Activated T-helper 1 cell treated with Interleukin-2 at 50 U/mL for 16 hours (primary cell): ENCODE measurements at places on chromosomes 3 and 15.

DNA sequence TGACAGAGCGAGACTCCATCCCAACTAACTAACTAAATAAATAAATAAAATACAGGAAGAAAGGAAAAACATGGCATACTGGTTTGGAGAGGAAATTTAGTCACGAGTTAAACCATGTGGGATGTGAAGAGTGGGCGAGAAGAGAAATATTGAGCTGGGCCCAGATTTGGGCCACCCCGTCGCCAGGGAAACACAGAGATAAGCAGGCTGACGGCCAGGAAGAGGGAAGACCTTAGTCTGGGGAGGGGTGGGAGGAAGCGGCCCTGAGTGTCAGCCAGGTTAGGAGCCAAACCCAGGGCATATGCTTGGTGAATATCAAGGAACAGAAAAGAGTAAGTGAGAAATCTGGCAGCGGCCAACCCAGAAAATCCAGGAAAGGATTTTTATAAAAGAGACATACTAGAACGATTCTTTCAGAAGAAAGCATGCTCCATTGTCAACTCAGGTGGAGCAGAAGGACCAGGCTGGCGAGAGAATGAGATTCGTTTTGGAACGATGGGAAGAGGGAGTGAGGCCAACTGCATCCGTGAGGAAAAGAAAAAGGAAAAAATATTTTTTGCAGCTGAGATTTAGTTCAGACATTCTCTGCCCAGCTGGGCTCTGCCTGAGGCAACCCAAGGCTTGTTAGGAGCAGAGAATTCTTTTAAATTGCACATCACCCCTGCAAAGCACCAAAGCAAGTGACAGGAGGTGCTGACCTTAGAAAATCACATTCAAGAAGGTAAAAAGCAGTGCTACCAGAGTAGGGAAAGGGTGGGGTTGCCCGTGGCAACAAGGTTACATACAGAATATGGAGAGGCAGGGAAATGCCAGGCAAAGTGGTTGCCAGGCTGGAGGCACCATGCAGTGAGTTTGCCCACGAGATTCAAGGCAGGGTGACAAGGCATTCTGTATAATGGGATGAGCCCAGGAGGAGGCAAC, 59.3 kb upstream of the RAD18 start:
- DNase-seq, result no peak

DNA sequence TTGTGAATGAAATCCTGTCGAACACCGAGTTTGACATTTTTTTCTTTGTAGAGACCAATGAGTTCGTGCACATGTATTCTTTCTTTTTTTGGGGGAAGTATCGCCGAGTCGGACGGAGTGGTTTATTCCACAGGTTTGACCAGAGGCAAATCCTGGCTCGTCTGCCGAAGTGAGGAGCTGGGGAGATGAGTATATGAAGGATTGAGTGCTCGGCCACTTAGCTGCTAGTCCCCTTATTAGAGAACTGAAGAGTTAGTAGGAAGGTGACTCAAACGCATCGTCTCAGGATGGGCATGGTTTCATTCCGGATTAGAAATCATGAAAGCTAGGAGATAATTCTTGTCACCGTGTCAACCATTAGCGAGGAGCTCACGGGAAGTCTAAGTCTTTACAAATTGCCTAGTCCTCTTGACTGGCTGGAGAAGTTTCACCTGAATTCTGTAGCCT, 154.7 kb upstream of the GOLIM4 start:
- DNase-seq, result no peak

DNA sequence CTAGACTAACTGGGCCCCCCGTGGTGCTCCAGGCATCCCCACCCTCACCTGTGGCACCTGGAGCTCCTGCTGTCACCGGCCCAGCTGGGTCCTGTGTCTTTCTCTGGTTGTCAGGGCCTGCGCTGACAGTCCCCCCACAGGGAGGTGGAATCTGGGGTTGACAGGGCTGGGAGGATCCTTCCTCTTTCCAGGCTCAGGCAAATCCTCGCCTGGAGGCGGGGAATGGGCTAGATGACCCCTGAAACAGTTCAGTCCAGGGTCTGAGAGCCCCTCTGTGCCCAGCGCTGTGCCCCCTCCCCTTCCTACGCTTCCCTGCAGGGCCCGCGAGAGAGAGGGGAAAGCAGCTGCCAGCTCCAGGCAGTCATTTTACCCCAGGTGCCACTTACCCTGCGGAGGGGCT, 50.1 kb upstream of the MCF2L2 start:
- no peak for DNase-seq

GRCh38 chr15:75696854-75697259, 15.8 kb downstream of the CSPG4 start:
- no peak for DNase-seq

GRCh38 chr3:143280984-143281383, 161.4 kb downstream of the CHST2 start:
- no peak for DNase-seq

DNA sequence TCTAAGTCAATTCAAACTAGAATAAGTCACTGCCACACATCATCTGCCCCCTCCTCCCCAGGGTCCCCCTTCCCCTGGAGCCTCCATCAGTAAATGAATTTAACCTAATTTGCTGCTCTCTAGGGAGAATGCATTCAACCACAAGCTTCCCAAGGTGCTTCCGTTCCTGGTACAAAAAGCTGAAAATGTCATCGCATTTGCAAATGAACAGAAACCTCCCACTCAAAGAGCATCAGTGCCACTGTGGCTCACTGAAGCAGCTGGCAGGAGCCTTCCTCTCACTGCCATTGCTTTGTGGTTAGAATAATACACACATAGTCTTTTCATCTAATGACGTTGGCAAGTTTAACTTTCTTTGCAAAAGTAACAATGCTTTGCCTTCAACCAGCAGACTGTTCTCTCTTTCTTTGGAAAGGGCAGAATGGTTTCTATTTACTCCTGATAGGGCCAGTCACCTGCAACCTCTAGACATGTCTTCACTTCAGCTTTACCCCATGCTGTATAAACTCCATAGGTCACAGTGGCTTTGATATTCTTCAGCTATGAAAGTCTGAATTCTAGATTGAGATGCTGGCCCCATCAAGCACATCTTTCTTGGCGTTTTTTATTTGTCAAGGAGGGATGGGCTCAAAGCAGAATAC, 238.1 kb downstream of the CPNE4 start:
- DNase-seq, result no peak

- DNase-seq, result no peak
Observed at GRCh38 chr3:194307849-194308248, 43.3 kb downstream of the CPN2 start.

DNA sequence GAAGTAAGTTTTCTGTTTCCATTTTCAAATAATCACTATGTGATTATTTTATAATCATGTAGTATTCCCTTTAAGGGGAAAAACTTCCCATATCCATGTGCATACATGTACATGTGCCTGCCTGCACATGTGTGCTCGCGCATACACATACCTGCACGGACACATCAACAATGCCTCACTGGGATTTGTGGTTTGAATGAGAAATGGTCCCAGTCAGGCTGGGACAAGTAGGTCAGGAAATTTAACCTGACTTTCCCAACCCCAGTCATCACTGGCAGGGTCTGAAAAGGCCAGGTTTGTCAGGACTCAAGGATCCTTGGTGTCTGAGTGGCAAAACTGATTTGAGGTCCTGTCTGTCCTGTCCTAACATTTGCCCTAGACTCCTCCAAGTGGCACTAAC, 109.3 kb upstream of the MRPS22 start:
- DNase-seq, result no peak

GRCh38 chr3:24923570-24923969, 428.9 kb upstream of the THRB start:
- DNase-seq, result no peak

DNA sequence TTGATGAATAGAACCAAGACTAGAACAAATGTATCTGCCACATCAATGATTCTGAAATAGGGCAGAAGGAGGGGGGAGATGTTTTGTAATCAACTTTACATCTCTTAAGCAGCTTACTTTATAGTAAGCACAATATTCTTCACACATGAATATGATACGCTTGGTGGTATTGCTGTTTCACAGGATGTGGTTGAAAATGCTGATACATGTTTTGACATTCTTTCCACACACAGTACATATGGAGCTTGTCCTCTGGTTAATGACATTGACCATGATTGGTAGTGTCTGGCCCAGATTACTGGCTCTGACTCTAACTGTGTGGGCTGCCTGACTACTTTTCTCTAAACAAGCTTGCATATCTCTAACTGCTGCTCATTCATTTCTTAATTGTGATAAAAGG, 168.9 kb downstream of the KLHL25 start:
- no peak for DNase-seq

DNA sequence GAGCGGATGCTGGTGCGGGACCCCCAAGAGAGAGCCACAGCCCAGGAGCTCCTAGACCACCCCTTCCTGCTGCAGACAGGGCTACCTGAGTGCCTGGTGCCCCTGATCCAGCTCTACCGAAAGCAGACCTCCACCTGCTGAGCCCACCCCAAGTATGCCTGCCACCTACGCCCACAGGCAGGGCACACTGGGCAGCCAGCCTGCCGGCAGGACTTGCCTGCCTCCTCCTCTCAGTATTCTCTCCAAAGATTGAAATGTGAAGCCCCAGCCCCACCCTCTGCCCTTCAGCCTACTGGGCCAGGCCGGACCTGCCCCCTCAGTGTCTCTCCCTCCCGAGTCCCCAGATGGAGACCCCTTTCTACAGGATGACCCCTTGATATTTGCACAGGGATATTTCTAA, 6.9 kb downstream of the ANKRD63 start:
- DNase-seq, result no peak

DNA sequence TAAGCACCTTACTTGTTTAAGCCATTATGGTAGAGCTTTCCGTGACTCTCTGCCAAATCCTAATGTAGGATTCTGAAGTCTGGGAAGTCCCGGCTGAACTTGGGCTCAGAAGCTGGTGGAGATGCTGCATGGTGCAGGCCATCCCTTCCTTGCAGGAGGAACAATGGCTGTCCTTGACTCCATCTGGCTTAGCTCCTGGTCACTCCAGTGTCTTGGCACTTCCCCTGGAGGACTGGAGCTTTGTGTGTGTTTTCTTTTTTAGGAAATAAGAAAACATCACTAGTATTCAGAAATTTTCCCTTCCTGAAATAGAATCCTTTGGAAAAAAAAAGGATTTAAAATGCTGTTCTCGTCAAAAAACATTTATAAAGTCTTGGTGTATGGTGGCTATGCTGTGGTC, 209.3 kb upstream of the ROPN1 start:
- no peak for DNase-seq

DNA sequence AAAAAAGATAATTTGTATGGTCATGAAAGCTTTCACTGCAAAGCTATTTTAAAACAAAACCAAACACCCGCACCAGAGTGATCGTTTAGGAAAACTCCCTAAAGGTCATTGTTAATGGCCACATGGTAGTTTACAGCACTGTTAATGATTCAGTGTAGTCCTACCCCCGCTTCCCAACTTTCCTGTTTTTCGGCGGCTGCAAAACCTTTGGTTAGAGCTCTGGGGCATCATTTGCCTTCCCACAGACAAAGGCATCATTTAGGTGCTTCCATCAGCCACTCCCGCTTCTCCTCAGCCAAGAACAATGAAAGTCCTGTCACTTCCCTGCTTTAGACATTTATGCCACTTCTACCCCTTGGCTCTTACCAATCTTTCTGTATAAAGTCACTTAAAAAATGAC, 10.6 kb downstream of the MELTF start:
- no peak for DNase-seq

DNA sequence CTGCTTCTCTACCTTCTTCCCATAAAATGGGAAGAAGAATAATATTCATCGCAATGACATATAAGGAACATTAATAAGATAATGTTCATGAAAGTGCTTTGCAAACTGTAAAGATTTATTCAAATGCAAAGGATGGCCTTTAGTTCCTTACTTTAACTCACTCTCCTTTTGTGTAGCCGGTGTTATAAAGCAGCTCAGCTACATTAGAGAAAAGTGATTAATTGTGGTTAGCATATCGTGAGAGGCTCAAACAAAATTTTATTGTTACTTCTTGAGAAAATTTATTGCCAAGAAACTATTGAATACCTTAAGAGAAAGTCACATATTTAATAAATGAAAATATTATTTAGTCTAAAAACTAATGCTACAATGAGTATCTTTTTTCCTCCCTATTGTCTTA, 250.7 kb upstream of the NR2E3 start:
- DNase-seq, result no peak

GRCh38 chr15:47258521-47258920, 458.8 kb upstream of the SEMA6D start:
- no peak for DNase-seq

GRCh38 chr3:46646700-46647099, 34.4 kb downstream of the FAM240A start:
- DNase-seq, result no peak

GRCh38 chr3:82143661-82144412, 382.4 kb upstream of the GBE1 start:
- DNase-seq, result no peak

DNA sequence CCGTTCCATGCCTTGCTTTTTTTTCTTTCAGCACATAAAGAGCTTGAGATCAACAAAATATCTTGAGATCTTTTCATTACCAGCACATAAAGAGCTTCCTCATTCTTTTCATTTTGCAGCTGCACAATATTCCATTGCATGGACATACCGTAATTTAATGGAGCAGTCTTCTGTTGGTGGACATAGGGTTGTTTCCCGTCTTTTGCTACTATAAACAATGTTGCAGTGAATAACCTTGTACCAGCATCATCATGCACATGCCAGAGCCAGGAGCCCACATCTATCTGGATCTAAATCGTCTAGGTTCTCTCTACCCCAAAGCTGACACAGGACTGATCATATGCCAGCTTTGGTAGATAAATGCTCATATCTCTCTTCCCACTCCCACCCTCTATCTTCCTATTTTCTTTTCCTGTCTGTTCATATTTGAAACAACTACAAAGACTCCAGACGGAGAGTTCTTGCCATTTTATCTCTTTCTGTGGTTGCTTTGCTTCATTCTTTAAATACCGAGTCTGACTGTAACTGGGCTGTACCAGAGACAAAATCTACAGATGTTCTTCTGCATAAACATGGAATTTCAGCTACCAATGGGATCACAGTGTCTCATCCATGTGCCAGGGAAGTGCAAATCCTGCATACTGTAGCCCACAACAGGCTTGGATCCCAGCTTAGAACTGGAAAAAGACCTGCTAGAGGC, 47.1 kb upstream of the AKAP13 start:
- no peak for DNase-seq

GRCh38 chr3:11273891-11274291, 1.7 kb downstream of the ATG7 start:
- DNase-seq, result no peak

GRCh38 chr3:174035328-174035886, 637.9 kb downstream of the NLGN1 start:
- DNase-seq, result no peak

DNA sequence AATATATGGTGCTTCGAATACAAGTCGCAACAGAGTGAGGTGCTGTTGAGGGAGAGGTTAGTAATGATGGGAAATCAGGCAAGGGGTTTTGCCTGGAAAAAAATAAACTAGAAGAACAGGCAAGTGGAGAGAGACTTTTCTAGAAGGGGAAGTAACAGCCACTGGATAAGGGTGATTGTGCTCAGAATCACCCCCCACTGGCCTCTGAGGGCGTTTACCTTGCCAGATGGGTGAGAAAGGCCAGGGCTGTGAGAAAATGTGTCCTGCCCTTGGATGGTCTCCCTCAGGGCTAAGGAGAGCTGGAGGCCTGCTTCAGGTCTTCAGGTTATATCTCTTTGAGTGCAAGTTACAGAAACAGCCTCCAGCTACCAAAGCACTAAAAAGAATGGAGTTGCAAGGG, 151.8 kb downstream of the MEX3B start:
- DNase-seq, result no peak
